SK-MEL-5 (cell line): ENCODE measurements at places on chromosomes 7 and 10. TPM values are rescaled to one million over a fixed set of nuclear protein-coding genes. Genes with fewer than 3 reads are reported as not detected.
A peak's percentile ranks its signal among the peaks of the same experiment; 100 is the strongest.

The IRF5 gene
- total RNA-seq = 6.3 and 6.9 TPM in 2 replicates

- peak; percentile 100 for DNase-seq
These were observed 84.5 kb downstream of the SRPK2 start for GRCh38 chr7:105304040-105304895.

GRCh38 chr10:91444211-91445182 lies 34.4 kb downstream of the HECTD2 start:
- DNase-seq = no peak

GRCh38 chr10:73413108-73413527 lies 740 bp downstream of the ANXA7 start:
- DNase-seq = peak; percentile 32

- no peak for DNase-seq
These were observed 715.7 kb downstream of the GRID1 start for GRCh38 chr10:85650791-85651496.
